ENCODE measurements at places on chromosomes 2 and 18.

DNA sequence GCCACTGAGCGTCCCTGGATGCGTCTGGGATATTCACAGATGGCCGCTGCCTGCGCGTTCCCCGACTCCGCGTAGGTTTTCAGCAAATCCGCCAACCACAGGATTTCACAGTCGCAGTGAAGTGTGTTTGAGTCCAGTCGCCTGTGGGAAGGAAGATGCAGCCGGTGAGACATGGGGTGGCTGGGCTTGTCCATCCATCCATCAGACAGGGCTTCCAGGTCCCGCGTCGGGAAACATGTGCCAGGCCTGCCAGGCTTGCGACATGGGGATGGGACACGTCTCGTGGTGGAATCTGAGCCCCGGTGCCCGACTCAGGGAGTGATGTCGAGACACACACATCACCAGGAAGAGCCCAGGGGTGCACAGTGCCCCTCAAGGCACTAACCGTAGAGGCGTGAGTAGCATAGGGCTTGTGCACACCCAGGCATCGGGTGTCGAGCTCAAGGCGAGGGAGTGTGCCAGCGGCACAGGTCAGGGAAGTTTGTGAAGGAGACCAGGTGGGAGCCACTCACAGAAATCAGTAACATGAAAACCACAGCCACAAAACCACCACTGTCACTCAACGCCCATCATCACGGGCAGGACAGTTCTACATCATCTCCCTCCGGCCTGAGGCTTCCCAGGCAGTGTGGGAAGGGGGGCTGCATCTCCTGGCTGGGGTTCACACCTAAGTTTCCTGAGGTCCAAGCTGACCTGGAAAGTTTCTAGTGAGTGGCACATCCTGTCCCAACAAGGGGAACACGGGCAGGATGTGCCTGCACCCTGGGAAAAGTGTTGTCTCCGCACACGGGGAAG lies 63.9 kb downstream of the PXDN start:
- DNase-seq = no peak

GRCh38 chr2:3493615-3494007 lies 25.7 kb downstream of the ADI1 start:
- peak; percentile 69 for DNase-seq

DNA sequence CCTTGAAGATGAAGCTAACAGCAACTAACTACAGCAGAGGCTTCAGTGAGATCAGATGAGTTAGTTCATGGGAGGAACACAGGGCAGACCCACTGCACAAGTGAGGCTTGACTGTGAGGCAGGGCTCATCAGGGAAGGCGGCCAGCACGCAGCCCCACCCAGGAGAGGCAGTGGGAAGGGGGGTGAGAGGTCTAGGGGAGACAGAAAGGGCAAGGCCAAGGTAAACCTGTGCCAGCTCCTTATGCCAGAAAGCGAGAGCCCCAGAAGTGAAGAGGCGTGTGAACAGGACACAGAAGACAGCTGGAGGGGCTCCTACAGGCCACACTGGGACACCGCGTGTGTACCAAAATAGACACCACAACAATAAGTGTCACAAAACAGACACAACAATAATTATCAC lies 48.6 kb downstream of the ANO7 start:
- DNase-seq = no peak

- DNase-seq = no peak
Measured at GRCh38 chr18:8365006-8365405, 244.2 kb upstream of the RAB12 start.

DNA sequence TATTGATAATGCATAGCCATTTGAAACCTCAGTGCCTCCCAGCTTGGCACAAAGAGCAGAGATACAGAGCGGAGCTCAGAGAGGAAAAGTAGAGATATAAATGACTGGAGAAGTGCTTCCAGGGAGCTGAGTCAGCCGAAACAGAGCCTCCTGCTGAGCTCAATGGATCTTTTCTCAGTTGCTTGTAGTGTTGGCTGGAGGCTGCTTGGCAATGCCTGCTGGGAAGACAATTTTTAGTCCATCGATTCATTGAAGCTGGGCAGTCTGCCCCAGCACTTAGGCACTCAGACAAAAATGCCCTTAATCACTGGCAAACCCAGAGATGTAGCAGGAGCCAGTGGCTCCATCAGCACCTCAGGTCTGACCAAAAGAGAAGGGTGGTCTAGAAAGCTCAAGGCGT lies 81.3 kb upstream of the SETBP1 start:
- no peak for DNase-seq

Measured in left renal pelvis (tissue), 4 donors.